ENCODE measurements at places on chromosomes 3 and 15.

- DNase-seq = no peak
Measured at GRCh38 chr15:42632105-42632675, 56.8 kb downstream of the STARD9 start.

DNA sequence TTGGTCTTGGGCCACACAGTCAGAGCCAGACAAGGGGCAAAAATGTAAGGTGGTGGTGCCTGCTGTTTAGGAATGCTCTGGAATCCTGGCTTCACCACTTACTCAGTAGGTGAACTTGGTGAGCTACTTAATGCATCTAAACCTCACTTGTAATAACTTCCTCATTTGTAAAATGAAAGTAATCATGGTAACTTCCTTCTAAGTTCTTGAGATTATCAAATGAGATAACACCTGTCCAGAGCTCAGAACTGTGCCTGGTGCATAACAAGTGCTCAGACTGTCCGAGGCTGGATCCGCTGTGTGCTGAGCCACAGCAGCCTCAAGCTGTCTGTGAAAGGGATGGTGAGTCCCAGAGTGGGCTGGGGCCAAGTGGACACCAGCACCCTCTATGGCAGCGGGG lies 62.8 kb upstream of the KY start:
- DNase-seq = no peak

GRCh38 chr3:182384221-182384620 lies 409.1 kb upstream of the ATP11B start:
- no peak for DNase-seq

DNA sequence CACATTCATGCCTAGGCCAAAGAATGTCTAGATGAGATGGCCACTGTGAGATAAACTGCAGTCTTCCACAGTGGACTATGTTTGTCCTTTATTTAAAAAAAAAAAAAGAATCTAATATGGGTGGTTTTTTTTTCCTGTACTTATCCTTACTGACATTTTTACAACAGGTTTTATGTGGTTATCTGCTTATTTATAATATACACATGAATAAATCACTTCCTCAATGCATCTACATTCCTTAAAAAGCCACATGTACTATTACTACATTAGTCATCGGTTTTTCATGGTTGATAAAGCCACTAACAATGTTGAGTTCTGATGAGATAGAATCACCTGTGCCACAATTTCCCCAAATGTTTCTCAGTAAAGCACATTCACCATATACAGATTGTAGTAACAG lies 341.3 kb upstream of the THBS1 start:
- DNase-seq = no peak

DNA sequence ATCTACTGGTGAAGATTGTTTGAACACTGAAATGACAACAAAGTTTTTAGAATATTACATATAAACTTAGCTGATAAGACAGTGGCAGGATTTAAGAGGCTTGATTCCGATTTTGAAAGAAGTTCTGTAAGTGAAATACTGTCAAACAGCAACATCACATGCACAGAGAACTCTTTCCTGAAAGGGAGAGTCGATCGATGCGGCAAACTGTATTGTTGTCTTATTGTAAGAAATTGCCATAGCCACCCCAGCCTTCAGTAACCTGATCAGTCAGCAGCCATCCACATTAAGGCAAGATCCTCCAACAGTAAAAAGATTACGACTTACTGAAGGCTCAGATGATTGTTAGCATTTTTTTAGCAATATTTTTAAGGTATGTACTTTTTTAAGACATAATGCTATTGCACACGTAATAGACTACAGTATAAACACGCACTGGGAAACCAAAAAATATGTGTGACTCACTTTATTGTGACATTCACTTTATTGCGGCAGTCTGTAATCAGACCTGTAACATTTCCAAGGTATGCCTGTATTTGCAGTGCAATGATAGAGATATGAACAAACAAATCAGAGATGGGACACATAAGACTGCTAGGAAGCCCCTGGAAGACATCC lies 225.6 kb upstream of the UBE2E1 start:
- DNase-seq = no peak

- DNase-seq = no peak
Measured at GRCh38 chr3:34109021-34109420, 310.6 kb downstream of the PDCD6IP start.

- DNase-seq = no peak
Measured at GRCh38 chr3:13020159-13020750, 53.0 kb downstream of the IQSEC1 start.

DNA sequence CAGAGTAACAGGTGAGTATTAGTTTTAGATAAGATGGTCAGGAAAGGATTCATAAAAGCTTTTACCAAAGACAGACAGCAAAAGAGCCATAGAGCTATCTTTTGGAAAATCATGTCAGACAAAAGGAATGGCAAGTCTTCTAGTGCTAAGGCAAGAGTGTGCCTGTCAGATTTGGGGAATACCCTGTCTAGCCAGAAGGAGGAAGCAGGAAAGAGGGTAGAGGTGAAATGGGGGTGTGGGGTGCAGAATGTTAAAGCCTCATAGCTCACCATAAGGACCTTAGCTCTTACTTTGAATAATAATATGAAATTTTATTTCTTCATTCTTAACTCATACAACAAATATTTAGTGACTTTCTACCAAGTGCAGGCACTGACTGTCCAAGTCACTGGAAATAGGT lies 512.1 kb upstream of the ROBO2 start:
- DNase-seq = no peak

DNA sequence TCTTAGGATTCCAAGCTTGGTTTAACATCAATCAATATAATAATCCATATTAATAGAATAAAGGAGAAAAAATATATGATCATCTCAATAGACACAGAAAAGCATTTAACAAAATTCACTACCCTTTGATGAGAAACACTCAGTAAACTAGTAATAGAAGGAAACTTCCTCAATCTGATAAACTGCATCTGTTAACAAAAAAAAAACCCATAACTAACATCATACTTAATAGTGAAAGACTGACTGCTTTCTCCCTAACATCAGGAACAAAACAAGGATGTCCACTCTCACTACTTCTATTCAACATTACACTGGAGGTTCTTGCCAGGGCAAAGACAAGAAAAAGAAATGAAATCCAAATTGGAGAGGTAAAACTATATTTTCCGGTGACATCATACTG lies 30.5 kb downstream of the LRRK1 start:
- no peak for DNase-seq

- no peak for DNase-seq
Measured at GRCh38 chr15:100400996-100401395, 59.2 kb upstream of the ADAMTS17 start.

DNA sequence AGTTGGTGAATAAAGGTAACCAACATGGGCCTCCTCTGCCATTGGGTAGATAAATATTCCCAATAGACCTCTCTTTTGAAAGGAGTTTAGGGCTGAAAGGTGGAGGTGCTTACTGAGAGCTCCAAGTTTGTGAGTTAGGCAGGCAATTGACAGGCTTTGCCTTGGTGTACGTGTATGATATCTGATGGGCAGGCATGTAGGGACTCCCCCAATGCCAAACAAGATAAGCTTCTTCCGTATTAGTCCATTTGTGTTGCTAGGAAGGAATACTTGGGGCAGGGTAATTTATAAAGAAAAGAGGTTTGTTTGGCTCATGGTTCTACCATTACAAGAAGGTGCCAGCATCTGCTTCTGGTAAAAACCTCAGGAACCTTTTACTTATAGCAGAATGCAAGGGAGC lies 160.7 kb upstream of the EIF1B start:
- DNase-seq = no peak

DNA sequence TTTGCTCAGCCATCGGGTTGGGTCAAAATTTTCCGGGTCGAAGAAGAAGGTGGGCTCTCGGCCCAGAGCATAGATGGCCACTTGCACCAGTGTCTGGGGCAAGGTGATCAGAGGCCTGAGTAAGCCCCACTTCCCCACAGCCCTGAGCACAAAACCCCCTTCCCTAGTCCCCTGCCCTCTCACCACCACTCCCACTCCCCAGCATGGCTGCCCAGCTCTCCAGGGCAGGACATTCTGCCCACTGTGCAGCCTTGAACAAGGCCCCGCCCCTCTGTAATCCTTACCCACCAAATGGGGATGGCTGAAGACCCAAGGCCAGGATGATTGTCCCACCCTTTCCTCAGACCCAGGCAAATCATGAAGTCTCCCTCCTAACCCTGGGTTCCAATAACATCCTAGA lies 28.8 kb downstream of the CYP11A1 start:
- no peak for DNase-seq

DNA sequence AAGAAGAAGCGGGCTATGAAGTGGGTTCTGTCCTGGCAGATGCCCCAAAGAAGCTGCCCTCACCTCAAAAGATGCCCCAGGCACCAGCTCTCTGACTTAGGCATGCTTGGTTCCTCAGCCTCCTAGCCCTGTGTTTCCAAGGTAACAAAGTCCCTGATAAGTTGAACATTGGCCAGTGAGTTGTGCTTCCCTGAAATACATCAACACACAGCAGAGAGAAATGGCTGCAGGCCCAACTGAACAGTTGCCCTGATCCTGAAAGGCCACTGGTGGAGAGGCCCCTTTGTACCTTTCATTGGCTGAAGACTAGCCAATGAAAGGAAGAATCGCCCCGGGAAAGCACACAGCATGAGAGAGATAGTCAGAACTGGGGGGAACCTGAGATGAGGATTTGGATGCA lies 169.9 kb upstream of the CTNNB1 start:
- DNase-seq = no peak

- DNase-seq = no peak
Measured at GRCh38 chr3:50325113-50325480, 2.6 kb upstream of the HYAL2 start.

GRCh38 chr3:59783468-59783988 lies 733.7 kb upstream of the CFAP20DC start:
- no peak for DNase-seq

- no peak for DNase-seq
Measured at GRCh38 chr3:48894516-48894915, 4.2 kb downstream of the SLC25A20 start.

GRCh38 chr15:55993804-55994560 lies 570 bp upstream of the NEDD4 start:
- peak; percentile 61 for DNase-seq

DNA sequence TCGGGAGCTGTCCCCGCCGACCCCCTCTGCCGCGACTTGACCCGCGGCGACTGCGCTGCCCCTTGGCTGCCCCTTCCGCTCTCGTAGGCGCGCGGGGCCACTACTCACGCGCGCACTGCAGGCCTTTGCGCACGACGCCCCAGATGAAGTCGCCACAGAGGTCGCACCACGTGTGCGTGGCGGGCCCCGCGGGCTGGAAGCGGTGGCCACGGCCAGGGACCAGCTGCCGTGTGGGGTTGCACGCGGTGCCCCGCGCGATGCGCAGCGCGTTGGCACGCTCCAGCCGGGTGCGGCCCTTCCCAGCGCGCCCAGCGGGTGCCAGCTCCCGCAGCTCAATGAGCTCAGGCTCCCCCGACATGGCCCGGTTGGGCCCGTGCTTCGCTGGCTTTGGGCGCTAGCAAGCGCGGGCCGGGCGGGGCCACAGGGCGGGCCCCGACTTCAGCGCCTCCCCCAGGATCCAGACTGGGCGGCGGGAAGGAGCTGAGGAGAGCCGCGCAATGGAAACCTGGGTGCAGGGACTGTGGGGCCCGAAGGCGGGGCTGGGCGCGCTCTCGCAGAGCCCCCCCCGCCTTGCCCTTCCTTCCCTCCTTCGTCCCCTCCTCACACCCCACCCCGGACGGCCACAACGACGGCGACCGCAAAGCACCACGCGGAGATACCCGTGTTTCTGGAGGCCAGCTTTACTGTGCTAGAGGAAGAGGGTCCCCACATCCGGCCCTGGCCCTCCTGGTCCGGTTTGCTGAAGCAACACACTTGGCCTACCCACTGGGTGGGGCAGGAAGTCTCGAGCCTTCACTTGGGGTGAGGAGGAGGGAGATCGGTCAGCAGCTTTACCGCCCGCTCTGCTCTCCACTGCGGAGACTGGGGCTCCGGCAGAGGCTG lies at the start of gene RASSF1:
Gene RASSF1 (minus strand): TSS at position 389 of the 882 bp plus-strand sequence. CDS start 31 bp downstream, at position 358.
- DNase-seq = peak; percentile 81

GRCh38 chr3:58492494-58492905 lies 604 bp downstream of the KCTD6 start:
- peak; percentile 26 for DNase-seq
